Activated CD4-positive, alpha-beta T cell treated with anti-CD3 and anti-CD28 coated beads, Interleukin-2, amount 50 U/mL, for 4 hours (primary cell): ENCODE measurements at places on chromosomes 12 and 14.

DNA sequence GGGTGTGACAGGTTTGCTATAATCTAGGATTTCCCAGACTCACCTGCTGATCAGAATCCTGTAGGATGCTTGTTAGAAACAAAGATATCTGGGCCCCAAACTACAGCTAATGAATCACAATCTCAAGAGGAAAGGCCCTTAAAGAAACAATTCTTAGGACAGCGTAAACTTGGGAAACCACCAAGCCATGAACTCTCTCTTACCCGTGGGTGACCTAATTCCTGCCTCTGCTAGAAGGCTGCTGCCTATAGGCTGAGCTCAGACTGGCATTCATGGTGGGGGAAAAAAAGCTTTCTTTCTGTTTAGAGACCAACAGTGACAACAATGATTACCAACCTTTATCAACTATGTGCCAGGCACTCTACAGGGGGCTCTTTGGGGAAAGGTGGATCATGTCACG lies 213.9 kb upstream of the FKBP4 start:
- no peak for DNase-seq

GRCh38 chr12:105575235-105575634 lies 244.7 kb downstream of the C12orf75 start:
- no peak for DNase-seq

- no peak for DNase-seq
Observed at GRCh38 chr12:2735432-2735831, 59.3 kb upstream of the FKBP4 start.

DNA sequence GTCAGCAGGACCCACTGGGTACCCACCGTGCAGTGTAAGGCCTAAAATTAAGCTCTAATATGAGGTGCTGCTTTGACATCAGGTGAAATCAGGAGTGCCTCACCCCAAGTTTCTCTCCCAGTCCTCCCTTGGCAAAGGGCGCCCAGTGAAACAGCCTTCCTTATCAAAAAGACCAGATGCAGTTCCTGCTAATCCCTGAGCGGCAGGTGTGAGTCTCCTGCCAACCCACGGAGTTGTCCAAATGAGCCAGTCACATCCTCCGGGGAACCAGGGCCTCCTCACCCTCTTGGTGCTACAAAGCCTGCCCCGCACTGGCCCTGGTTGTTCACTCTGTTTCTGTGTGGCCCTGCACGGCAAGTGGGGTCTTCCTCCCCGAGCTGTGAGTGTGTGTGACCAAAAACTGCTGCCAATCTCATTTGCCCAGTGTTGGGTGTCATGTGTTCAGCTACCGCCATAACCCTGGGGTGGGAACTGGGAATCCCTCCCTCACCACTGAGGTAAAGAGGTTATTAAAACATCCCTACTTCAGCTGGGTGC lies 20.2 kb upstream of the P2RX4 start:
- DNase-seq, result no peak

DNA sequence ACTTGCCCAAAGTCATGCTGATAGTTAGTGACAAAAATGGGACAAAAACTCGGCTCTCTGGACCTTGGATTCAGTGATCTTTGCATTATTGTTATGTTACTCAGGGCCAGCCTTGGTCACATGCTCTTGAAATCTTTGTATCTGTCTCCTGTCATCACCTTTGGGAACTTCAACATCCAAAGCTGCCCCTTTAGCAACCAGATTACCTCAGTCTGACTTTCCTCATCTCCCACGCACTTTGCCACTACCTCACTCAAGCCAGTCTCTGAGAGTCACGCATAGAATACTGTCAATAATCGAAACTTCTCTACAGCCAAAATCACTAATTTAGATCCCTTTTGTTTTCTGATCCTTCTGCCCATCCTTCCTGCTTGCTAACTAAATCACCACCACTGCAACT lies 90.8 kb upstream of the DAAM1 start:
- no peak for DNase-seq

GRCh38 chr14:69964841-69965240 lies 85.6 kb downstream of the SMOC1 start:
- DNase-seq, result no peak

DNA sequence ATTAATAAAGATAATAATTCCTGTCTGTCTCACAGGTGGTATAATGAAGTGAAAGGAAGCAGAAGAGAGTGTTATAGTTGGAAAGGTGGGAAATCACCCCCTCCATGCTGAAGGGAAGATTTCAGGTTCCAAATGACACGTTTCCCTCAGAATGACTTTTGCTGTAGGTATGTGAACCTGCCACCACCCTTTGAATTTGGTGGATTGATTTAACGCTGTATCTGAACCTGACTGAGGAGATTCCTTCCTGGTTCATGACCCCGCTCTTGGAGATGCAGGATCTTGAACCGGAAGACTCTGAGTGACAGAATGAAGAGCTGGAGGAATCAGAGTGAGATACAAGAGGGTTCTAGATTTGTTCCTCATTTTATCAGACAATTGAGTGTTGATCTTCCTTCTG lies 20.3 kb upstream of the EMP1 start:
- no peak for DNase-seq

DNA sequence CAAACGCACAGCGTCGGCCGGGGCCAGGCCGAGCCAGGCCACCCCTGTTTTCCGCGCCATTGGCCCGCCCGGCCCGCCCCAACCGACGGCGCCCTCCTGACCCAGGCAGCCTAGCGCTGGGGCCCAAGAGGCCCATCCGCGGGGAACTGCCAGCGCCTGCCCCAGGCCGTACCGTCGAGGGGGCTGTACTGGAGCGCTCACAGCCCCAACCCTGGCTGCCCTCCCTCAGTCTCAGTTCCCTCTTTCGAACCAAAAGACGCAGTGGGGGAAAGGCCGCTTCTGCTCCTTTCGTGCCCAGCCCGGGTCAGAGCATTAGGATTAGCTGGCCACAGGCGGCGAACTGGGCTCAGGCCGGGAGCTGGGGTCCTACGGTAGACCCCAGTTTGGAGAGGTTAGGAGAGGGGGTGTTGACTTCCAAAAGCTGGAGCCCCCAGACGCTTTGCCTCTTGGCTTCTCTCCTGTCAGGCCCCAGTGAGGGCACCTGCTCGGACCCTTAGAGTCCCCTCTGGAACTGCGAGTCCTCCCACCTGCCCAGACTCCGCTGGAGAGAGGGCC lies 1.9 kb downstream of the NKX2-1 start:
- no peak for DNase-seq
